ENCODE measurements at places on chromosomes 7 and 10.

GRCh38 chr7:86947929-86948328 lies 111.5 kb downstream of the ELAPOR2 start:
- DNase-seq: no peak

DNA sequence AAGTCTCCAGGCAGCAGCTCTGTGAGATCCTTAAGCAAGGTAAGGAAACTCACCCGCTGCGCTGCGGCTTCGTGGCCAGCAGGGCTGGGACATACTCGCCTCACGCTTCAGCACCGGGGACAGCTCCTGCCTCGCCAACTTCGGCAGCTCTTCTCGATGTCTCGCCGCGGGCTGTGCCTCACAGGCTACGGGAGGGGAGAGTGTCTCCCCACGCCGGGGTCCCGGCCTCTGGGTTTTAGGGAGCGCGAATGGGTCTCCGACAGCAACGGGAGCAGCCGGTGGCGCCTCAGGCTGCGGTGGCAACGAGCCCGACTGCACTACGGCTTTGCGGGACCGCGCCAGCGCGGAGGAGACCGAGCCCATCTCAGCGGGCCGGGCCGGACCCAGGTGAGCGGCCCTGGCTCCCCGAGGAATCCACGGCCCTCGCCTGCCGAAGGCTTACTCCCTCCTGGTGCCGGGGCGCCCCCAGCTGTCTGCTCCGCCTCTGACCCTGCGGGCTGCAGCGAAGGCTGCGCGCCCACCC lies 62.4 kb downstream of the LSM5 start:
- no peak for DNase-seq

- no peak for DNase-seq
Measured at GRCh38 chr10:98262571-98262970, 5.4 kb downstream of the LOXL4 start.

GRCh38 chr10:128049226-128050120 lies 76.8 kb downstream of the MKI67 start:
- no peak for DNase-seq

GRCh38 chr10:125216309-125216708 lies 55.9 kb upstream of the CTBP2 start:
- DNase-seq: no peak

- DNase-seq: no peak
Measured at GRCh38 chr10:4176500-4177281, 391.7 kb upstream of the KLF6 start.

DNA sequence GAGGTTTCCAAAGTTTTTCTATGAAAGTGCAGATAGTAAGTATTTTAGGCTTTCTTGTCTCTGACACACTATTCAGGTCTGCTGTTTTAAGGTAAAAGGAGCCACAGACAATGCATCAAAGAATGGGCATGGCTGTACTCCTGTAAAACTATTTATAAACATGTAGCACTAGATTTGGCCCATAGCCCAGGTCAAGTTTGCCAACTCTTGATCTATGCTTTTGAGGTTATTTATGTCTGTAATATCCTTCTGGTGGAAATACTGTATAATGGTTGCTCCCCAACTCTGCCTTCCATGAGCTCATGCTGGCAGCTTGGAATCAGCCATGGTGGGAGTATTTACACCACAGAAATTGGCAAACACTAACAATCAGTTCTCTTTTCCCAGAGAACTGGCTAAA lies 244.6 kb downstream of the BUB3 start:
- DNase-seq: no peak

DNA sequence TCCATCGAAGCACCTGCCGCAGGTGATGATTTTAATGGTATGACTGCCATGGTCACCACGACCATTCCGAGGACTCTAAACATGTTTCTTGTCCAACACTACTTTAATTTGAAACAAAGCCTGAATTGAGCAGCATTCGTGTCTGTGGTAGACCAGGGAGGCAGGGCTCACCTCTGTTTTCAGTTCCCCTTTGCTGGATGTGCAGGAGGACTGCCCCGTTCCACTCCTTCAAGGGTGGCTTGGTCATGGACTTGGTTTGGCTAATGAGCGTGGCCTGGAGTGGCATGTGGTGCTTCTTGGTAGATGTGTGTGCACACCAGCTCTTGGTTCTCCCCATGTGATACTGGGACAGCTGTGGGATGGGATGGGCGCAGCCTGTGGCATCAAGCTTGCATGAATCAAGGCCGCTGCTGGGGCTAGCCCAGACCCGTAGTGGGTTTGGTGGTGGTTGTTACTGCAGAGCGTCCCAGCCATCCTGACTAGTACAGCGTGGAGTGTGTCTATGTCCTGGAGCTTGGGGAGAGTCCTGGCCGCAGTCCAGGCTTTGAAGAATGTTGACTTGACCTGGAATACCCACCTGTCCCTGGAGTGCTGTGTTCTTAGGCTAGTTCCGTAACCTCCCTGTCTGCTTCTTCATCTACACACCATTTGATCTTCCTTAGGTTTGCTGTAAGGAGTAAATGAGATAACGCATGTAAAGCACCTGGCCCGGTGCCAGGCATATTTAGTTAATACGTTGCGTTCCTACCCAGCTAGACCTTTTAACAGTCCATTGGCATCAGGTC lies 34.8 kb downstream of the MGMT start:
- DNase-seq: no peak

DNA sequence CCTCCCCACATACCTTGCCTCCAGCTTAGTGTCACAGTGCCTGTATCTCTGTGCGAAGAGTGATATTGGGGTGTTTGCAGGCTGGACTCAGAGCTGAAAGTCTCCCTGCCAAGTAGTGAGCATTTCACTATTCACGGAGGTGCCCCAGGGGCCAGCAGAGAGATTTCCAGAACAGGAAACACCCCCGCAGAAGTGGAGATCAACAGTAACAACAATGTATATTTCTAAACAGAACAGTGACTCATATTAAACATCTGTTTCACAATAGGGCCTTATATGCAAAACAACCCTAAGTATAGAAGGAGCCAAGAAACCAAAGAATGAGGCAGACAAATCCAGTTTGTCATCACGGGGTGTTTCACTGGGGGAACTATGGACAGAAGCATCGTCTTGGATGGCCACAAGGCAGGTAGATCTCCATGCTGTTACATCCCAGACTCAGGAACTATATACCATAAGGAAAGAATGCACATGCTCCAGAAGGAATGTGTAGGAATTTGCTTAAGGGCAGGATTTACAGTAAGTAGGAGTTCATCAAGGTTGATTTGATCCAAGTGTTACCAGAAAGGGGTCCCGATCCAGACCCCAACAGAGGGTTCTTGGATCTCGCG lies 29.3 kb upstream of the CCL24 start:
- no peak for DNase-seq

DNA sequence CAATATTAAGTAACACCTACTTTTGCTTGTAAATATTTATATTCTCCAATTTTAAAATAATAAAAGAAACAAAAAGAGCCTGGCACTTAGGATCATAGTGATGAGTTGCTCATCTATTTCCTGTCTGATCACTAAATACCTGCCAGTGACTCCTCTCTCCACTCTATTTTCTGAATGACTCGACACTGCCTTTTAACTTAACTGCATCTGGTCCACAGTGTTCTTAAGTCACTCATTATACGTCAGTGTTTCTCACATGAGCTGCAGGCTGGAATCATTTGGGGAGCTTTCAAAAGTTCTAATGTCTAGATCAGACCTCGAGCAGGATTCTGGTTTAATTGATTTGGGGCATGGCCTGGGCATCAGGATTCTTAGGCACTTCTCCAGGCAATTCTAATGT lies 78.0 kb upstream of the AGBL3 start:
- DNase-seq: no peak

DNA sequence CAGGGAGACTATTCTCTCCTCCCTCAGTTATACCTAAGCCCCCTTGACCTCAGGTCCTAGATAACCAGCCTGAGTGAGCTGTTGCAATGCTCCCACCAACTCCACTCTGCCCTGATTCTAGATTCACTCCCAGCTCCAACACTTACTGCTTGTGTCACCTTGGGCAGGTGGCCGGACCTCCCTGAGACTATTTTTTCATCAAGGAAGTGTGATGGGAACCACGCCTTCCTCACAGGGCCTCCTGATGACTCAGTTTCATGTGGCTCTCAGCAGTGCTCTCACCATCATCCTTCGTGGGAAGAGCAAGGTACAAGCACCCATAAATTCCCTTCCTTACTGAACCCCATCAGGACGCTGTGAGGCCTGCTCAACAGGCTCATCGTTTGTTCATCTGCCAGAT lies 925.8 kb upstream of the ZNF722 start:
- DNase-seq: no peak

- no peak for DNase-seq
Measured at GRCh38 chr10:77542710-77543259, 94.8 kb downstream of the KCNMA1 start.

GRCh38 chr7:109864230-109864629 lies 1226.7 kb upstream of the LRRN3 start:
- DNase-seq: no peak

GRCh38 chr10:70982443-70982842 lies 94.1 kb upstream of the PCBD1 start:
- no peak for DNase-seq

DNA sequence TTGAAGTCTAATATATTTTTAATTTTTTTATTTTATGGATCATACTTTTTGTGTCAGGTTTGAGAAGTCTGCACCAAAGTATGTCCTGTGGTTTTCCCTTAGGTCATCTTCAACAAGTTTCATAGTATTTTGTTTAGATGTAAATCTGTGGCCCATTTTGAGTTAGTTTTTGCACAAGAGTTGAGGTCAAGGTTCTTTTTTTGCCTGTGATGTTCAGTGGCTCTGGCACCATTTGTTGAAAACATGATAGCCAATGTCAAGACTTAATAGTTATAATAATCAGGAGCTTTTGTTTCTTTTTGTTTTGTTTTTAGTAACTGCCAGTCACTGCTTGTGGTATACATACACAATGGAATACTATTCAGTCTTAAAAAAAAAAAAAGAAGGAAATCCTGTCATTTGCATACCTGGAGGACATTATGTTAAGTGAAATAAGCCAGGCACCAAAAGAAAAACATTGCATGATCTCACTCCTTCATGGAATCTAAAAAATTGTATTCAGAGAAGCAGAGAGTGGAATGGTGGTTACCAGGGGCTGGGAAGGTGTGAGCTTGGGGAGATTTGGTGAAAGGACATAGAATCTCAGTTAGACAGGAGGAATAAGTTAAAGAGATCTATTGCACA lies 61.3 kb downstream of the EGFR start:
- DNase-seq: no peak

DNA sequence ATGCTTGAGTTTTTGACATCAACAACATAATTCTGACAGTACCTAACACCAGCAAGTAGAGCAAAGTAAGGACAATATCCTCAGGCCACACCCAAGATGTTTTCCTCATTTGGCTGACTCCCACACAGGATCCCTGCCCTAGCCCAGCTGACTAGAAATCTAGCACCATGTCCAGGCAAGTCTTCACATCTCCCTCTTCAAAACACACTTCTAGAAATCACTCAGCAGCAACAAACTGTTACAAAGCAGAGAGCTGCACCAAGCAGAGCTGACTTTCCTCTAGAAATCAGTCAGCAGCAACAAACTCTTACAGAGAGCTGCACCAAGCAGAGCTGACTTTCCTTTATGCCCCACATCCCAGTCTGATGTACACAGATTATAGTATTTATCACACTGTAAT lies 7.7 kb downstream of the TMEM168 start:
- DNase-seq: no peak

DNA sequence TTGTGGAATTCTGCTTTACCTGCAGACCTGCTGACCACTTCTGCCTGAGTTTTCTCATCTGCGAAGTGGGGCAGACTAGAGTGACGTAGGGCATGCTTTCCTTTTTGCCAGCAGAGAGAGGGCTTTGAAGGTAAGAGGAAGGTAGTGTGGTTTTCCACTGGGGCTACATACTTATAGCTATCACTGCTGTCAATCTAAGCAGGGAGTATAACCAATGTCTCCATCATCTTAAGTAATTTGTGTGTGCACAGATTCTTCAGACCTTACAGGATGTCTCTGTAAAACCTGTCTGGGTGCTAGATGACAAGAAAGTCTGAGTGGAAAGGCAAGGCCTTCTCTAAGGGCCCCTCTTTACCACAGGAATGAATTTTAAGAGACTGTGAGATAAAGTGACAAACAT lies 106.8 kb downstream of the RBM20 start:
- DNase-seq: no peak

GRCh38 chr7:128885370-128886187 lies 22.9 kb downstream of the ATP6V1F start:
- no peak for DNase-seq

GRCh38 chr10:87575851-87576250 lies 71.2 kb downstream of the MINPP1 start:
- no peak for DNase-seq

DNA sequence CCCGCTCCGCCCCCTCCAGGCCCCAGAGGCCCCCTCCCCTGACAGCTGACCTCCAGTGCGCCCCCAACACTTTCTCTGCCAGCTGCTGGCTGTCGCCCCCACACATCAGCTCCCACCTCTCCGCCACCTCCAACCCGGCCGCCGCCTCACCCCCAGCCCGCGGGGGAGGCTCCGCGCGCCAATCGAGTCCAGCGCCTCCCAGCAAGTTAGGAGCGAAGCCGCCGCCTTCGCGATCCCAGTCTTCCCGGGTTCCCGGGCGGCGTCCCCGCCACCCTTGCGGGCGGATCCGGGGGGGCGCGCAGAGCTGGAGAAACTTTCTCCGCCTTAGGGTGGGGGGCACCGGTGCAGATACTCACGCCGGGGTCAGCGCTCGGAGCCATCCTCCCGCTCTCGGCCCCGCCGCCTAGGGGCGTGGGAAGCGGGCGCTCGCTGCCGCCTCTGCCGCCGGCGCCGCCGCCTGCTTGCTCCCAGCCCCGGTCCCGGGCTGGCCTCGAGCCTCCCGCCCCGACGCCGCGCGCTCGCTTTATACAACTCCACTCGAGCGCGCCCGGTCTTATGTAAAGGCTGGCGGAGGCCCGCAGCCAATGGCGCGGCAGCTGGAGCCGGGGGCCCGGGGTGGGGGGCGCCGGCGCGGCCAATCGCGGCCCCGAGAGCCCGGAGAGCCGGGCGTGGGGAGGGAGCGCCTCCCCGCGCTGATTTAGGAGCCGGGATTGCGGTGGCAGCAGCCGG lies at the start of gene CRTAC1:
CRTAC1 (minus strand) TSS at position 529 of the 729 bp plus-strand sequence; CDS start at position 380, 149 bp downstream.
- DNase-seq: no peak

- DNase-seq: no peak
Measured at GRCh38 chr7:152760854-152761748, 1.5 kb downstream of the ACTR3B start.

- no peak for DNase-seq
Measured at GRCh38 chr10:131267814-131268095, 43.8 kb downstream of the TCERG1L start.

GRCh38 chr7:6279937-6280336 lies 7.5 kb upstream of the CYTH3 start:
- no peak for DNase-seq

- DNase-seq: no peak
Measured at GRCh38 chr7:32774541-32774951, 117.0 kb downstream of the KBTBD2 start.

- DNase-seq: no peak
Measured at GRCh38 chr10:90741926-90742565, 115.8 kb downstream of the HTR7 start.

DNA sequence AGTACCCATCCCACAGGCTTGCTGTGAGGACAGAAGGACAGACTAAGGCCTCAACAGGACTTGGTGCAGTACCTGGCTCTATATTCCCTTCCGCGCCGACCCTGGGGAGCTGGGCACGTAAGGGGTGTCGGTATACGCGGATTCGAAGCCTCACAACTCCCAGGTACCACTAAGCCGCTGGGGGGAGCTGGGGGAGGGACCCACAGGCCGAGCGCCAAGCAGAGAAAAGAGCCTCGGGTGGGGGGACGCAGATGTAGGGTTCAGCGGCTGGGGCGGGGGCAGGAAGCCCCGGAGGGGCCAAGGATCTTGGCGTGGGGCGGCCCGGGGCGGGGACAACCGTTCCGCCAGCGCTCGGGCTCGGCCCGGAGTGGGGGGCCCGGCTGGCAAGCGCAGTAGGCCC lies 126.4 kb upstream of the ZNF746 start:
- no peak for DNase-seq

GRCh38 chr10:111261081-111261615 lies 184.3 kb downstream of the ADRA2A start:
- no peak for DNase-seq

All from cortex of kidney (tissue), 1 donor.